ENCODE measurements at places on chromosomes 3 and 15. TPM values are rescaled to one million over a fixed set of nuclear protein-coding genes. Genes with fewer than 3 reads are reported as not detected.

Gene WDR5B
- 3.5 TPM for total RNA-seq

Gene ZNF445
- total RNA-seq = 2.7 TPM

Gene SLC28A1
- not detected for total RNA-seq

Gene EXD1
- 0.14 TPM for total RNA-seq

Gene CLASP2
- total RNA-seq = 18.1 TPM

Gene CHRNA5
- total RNA-seq = 29.3 TPM

Gene C3orf49
- total RNA-seq = not detected

Gene PML
- 16.9 TPM for total RNA-seq

Gene ZNF385D
- not detected for total RNA-seq

Gene MYL3
- 0.07 TPM for total RNA-seq

Gene GADL1
- not detected for total RNA-seq
